Right ventricle myocardium superior (tissue), 1 donor: ENCODE measurements at places on chromosomes 3 and 15. TPM values are rescaled to one million over a fixed set of nuclear protein-coding genes. Genes with fewer than 3 reads are reported as not detected.

RNF111 gene
- 18.3 TPM for total RNA-seq

TPM1 gene
- total RNA-seq, result 12,703 TPM

HDDC3 gene
- total RNA-seq, result 15.5 TPM

KLHL6 gene
- total RNA-seq, result 0.65 TPM

COLQ gene
- 2.2 TPM for total RNA-seq

DNA sequence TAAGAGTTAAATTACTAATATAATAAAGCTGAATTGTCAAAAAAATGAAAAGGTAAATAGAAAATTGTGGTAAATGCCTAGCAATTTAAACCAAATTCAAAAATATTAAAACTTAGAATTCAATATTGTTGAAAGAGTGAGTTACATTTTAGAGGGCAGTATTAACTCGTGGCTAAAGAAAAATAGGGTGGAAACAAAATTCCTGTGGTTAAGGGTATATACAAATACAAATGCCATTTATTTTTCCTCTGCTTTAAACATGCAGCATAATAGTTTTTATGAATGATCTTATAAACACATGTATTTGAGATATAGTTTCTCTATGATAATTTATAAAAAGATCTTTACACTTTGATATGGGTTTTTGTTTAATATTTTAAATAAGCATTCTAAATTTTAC lies 79.0 kb downstream of the NEDD4 start:
- no peak for DNase-seq

DNA sequence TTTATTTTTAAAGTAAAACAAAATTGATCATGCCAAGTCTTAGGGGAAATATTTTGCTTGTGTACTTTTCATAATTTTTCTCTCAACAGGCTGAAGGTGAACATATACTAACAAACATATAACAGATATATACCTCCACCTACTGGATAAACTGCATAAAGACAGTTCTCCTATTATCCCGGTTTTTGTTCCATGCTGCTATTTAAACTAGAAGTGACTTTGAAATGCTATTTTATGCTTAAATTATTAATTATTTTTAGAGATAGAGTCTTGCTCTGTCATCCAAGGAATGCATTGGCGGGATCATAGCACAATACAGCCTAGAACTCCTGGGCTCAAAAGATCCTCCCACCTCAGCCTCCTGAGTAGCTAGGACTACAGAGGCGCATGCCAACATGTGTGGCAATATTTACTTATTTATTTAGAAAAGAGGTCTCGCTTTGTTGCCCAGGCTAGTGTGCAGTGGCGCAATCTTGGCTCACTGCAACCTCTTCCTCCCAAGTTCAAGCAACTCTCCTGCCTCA lies 49.8 kb downstream of the ST3GAL6 start:
- DNase-seq, result peak; percentile 39

DNA sequence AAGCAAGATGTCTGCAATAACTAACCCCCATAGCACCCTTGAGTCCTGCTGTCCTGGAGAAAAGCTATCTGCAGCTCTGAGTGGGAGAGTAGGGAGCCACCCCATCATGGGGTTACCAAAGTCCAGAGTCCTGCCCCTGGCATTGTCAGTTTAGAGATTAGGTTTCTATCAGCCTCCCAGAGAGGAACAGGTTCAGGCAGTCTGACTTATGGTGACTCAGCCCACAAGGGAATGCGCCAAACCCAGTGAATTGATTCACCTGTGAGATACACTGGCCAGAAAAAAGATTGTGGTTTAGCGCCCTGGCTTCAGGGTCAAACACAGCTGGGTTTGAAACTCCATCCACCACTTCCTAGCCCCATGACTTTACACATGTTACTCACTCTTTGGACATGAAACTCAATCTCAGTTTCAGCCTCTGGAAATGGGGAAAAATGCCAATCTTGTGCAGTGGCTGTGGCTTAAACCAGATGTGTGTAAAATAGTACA lies 263.6 kb upstream of the HES1 start:
- no peak for DNase-seq

DNA sequence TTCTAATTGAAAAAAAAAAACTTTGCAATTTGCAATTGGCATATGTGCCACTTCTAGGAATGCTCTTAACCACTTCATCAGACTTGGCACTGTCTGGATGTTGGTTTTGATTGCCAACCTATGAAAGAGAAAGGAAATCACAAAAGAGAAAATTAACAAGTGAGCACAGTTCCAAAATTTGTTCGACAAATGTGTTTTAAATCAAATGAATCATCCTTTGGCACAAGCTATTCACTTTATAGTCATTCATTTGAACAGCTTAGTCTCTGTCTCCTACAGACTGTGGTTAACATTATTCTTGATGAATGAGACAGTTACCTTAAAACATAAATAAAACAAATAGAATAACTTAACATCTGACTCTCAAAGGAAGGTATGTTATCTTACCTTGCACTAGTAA lies 265.0 kb downstream of the EPHA3 start:
- DNase-seq, result no peak

GRCh38 chr3:101319531-101319930 lies 844 bp downstream of the IMPG2 start:
- DNase-seq, result no peak

DNA sequence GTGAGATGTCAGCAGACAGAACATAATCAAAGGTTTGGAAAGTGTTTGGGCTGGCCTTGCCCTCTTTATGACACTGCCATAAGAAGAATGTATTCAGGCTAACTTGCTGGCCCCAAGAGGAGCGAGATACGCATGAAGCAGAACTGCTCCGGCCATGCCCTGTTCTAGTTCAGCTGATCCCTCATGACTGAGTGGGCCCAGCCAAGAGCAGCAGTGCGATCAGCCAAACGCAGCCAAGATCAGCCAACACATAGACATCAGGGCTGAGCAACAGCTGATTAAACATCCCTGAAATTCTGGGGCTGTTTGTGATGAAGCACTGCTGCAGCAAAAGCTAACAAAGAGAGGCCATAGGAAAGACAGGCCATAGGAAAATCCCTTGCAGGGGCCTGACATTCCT lies 24.1 kb downstream of the POMGNT2 start:
- DNase-seq, result no peak

- DNase-seq, result no peak
Measured at GRCh38 chr15:75195122-75195765, 6.4 kb upstream of the C15orf39 start.

- peak; percentile 37 for DNase-seq
Measured at GRCh38 chr3:89571298-89571697, 463.9 kb downstream of the EPHA3 start.

DNA sequence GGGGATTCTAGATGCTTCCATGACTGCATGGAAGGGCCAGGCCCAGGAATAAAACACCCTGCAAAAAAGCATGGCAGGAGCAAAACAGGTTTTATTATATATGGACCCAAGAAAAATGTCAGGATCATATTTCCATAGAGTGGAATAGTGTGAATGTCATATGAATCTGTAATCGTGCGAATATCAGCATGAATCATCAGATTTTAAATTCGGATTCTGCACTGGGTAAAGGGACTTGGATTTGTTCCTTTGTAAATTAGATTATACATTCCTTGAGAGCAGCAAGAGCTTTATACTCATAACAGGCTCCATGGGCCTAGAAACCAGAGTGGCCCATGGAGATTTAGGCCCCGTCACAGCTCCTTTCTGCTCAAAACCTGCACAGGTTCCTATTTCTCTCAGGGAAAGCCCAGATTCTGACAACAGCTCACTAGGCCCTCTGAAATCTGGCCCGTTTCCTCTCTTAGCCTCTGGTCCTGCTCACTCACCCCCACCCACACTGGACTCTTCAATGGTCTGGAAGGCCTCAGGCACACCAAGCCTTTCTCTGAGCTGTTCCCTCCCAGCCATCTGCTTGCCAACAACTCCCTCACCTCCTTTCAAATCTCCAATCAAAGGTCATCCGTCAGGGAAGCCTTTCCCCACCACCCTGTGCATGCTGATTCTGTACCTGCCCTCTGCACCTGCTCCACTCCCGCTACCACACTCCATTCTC lies 76.0 kb downstream of the FEM1B start:
- no peak for DNase-seq

- peak; percentile 77 for DNase-seq
Measured at GRCh38 chr15:93417631-93418030, 328.6 kb upstream of the RGMA start.

GRCh38 chr15:33639051-33639450 lies 328.3 kb downstream of the RYR3 start:
- DNase-seq, result no peak

DNA sequence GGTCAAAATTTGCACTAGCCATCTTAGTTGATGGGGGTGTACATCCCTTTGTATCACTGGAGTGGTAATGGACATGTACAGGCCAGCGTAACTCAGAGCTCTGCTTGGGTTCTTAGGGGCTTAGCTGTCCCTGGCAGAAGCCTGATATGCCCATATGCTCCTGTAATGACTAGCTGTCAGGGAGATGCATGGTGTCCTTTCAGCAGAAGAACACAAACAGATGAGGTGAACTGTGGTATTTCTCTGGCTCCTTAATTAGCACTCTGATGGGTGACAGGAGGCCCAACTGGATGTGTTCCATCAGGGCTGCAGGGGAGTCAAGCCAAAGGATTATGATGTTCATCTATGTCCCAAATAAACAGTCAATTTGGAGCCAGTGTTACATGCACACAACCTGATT lies 774.5 kb downstream of the AGBL1 start:
- DNase-seq, result no peak

- DNase-seq, result no peak
Measured at GRCh38 chr15:27906802-27907201, 192.3 kb downstream of the OCA2 start.

GRCh38 chr3:166110102-166110501 lies 272.9 kb upstream of the BCHE start:
- no peak for DNase-seq

DNA sequence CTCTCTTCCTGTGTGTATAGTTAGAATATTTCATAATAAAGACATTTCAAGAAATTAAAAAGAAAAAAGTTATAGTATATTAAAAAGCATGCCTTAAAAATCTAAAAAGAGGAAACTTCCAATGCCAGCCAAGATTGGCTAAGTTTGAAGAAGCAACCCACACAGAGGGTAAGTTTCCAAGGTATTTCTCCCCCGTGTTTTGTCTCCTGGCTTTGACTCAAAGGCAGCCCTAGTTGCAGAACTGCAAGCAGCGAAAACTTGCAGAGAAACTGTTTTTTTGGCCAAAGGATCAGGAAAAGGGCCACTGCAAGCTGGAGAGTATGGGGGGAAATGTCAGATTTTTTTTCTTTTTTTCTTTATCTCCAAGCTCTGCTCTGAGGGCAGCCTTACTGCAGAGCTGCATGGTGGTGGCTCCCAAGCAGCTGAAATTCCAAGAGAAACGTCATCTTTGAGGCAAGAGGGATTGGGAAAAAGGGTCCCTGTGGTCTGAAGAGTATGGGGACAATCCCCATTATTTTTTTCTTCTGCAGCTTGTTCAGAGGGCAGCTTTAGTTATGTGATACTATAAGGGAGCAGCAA lies 23.0 kb downstream of the HACL1 start:
- no peak for DNase-seq
